ENCODE measurements at places on chromosomes 1 and 21.

DNA sequence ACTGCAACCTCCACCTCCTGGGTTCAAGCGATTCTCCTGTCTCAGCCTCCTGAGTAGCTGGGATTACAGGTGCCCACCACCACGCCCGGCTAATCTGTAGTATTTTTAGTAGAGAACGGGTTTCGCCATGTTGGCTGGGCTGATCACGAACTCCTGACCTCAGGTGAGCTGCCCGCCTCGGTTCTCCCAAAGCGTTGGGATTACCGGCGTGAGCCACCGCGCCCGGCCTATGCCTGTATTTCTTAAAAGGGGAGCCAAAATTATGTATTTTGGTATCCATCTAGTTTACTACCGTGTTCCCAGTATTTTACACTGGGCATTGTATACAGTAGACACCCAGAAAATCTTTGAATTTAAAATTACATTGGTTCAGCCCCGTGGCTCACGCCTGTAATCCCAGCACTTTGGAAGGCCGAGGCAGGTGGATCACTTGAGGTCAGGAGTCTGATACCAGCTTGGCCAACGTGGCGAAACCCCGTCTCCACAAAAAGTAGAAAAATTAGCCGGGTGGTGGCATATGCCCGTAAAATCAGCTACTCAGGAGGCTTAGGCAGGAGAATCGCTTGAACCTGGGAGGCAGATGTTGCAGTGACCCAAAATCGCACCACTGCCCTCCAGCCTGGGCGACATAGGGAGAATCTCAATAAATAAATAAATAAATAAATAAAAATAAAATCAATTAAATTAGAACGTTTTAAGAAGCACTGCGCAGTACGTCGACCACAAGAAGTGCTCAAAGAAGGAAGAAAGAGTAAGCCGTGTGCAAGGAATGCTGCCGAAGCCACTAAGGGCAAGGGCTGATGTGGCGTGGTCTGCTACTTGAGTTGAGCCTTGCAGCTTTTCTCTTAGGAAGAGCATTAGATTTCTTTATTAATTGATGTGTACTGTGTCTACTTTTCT is 1.5 kb upstream of the THRAP3 start:
- DNase-seq = no peak

DNA sequence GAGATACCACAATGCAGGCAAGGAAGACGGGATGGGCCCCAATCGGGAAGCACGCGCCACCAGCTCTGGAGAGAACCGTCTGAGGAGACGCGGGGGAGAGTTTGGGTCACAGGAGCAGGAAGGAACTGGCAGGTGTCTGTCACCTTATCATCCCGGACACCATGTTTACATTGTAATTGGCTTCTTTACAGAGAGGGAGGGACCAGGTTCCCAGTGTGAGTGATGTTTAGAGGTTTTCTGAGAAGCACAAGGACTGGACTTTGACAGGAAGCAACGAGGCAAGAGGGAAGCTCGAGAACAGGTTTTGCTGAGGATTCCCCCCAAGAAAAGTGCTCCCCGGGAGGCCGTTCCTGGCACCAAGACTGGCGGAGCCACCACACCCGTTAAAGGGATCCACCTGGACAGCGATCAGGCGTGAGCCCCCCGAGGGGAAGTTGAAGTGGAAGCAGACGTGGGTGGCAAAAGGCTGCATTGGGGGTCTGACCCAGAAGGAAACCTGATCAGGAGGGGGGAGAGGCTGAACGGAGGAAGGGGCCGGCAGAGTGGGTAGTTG is 957 bp downstream of the EPS15 start:
- peak; percentile 83 for DNase-seq

- no peak for DNase-seq
Observed at GRCh38 chr1:78627321-78627720, 7.1 kb downstream of the IFI44L start.

GRCh38 chr1:40782371-40782956 is 1.1 kb upstream of the KCNQ4 start:
- DNase-seq = peak; percentile 72

- no peak for DNase-seq
Observed at GRCh38 chr1:108947871-108948525, 15.3 kb downstream of the CLCC1 start.
